ENCODE measurements at places on chromosomes 11 and 22. TPM values are rescaled to one million over a fixed set of nuclear protein-coding genes. Genes with fewer than 3 reads are reported as not detected.
A peak's percentile ranks its signal among the peaks of the same experiment; 100 is the strongest.

Gene DRICH1
- not detected for total RNA-seq

Gene RASGRP2
- total RNA-seq: 0.19 TPM

Gene MS4A3
- not detected for total RNA-seq

Gene HORMAD2
- not detected for total RNA-seq

Gene BCO2
- 0.37 TPM for total RNA-seq

Gene LRRN4CL
- total RNA-seq: 1.3 TPM

Gene INSC
- 0.87 TPM for total RNA-seq

Gene FAM89B
- 13.2 TPM for total RNA-seq

Gene VSIG2
- total RNA-seq: not detected

DNA sequence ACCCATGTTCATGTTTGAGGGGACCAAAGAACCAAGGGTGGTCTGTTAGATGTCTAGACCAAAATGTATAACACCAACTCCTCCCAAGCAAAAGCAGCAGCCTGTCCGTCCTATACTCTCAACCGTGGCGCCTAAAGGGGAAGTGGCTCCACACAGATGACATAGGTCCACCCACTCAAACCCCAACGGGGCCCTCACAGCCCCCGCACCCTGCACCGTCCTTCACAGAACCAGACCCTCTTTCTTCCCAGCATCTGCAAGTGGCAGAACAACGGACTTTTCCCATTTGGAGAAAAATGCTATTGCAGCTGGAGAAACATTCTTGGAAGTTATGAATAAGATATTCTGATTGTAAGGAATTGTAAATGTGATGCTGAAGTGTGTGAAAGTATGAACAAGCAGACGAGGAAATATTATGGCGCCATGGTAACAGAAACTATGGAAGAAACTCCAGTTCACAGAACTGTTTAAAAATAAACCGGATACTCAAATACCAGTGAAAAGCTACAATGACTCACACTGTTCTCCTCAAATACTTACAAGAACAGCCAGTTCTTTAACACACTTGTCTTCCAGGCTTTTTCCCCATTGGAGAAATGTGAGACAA, 76.5 kb upstream of the ARFGAP3 start:
- peak; percentile 90 for DNase-seq

GRCh38 chr11:92227959-92228935, 3.6 kb downstream of the FAT3 start:
- no peak for DNase-seq

GRCh38 chr11:58796333-58796732, 48.2 kb downstream of the GLYATL2 start:
- no peak for DNase-seq

DNA sequence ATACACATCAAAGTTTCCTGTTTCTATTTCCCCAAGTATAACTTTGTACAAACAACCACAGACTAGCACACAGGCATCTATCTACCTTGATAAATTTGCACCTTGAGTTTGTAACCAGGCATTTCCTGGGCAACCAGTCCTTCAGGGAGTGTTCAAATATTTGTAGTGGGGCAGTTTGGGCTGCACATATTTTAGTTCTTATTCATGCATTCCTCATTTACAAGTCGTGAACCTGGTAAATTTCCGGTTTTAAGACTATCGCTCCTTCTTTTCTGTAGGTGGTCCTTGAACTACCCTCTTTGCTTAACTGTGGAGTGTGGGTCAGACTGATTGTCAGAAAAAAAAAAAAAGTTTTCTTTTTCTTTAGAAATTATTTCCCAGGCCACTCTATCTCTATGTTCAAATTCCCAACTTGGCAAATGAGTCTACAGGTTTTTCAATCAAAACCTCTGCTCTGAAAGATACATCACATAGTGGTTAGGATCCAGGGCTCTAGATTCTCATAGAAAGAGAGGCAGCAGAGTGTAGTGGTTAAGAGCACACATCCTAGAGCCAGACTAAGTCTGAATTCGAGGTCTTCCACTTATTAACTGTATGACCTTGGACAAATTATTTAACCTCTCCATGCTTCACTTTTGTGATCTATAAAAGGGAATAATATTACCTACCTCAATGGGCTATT, 201.5 kb downstream of the SOX6 start:
- DNase-seq: no peak

DNA sequence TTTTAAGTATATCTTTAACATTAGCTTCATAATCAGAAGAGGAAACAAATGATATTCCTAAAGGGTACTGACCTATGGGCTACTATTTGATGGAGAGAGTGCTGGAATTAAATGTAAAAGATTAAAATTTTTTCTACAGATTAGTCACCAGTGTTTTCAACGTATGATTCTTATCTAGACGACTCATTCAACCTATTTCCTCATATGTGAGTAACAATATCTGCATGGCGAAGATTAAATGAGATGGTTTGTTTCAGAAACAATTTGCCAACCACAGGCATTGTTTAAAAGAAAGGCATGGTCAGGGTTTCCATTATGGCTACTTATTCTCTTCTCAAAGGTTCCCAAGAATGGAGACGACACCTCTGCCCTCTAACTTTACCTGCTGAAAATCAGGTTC, 20.4 kb downstream of the OR56B4 start:
- DNase-seq: no peak

- no peak for DNase-seq
Observed at GRCh38 chr11:47187723-47188122, 1.5 kb upstream of the PACSIN3 start.

GRCh38 chr11:125202977-125203376, 38.4 kb downstream of the PKNOX2 start:
- no peak for DNase-seq

GRCh38 chr22:42892571-42893316, 35.7 kb upstream of the ARFGAP3 start:
- no peak for DNase-seq

GRCh38 chr11:3857628-3858027, 2.2 kb downstream of the STIM1 start:
- no peak for DNase-seq

DNA sequence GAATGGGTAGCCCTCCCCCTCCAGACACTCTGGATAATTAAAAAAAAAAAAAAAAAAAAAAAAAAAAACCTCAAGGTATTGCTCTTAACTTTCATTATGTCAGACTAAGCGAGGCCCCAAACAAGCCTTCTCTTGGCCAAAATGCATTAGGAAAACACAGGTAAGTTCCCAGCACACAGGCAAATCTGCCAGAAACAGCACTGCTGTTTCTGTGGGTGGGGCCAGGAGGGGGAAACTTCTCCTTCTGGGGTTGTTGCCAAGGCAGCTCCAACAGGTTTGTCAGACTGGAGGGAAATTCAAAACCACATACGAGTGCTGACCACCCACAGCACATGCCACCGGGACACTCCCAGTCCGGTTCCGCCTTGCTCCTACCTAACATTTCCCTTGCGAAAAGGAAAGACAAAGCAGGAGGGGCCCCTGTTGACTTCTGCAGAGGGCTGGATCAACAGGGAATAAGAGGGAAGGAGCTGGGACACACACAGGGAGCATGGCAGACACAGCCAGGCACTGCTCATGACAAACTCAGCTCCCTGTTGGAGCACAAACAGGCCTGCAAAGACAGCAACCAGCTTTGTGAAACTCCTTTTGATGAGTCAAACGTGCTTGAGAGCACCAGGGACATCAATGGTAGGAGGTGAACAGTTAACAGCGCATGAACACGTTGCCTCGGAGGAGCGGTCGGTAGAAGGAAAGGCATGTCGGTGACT, 55.0 kb downstream of the MYH9 start:
- no peak for DNase-seq

- DNase-seq: peak; percentile 83
Observed at GRCh38 chr11:34585735-34586487, 35.0 kb upstream of the EHF start.

- no peak for DNase-seq
Observed at GRCh38 chr11:66548041-66548440, 1.3 kb downstream of the ACTN3 start.

DNA sequence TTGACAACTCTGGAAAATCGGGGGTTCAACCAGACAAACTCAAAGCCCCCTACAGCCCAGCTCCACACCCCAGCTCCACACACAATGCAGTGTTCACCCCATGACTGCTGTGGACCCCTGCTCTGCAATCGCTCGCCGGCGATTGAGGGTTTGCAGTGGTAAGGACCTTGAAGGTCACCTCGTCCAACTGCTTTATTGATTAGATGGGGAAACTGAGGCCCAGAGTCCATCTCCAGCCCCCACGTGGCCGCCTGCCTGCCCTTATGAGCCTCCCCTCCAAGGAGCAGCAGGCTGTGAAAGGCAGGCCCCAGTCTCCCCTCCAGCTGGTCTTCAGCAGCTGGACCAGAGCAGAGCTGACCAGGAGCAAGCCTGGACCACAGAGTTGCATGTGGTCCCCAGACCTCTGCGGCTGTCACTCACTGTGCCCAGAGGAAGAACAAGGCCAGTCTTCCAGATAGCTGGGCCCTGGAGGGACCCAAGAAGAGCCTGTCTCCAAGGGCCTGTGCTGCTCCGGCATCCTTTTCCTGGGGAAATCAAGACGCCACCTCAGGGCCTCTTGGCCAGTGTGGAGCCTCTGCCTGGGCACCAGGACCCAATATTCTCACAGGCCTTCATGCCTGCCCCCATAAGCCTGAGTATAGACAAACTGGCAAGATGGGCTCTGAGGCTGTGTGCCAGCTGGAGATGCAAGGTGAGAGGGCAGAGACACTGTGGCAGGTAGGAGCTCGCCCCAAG, 8.8 kb upstream of the LINC01488 start:
- no peak for DNase-seq

GRCh38 chr11:116895048-116895757, 57.8 kb upstream of the APOA1 start:
- DNase-seq: peak; percentile 8

DNA sequence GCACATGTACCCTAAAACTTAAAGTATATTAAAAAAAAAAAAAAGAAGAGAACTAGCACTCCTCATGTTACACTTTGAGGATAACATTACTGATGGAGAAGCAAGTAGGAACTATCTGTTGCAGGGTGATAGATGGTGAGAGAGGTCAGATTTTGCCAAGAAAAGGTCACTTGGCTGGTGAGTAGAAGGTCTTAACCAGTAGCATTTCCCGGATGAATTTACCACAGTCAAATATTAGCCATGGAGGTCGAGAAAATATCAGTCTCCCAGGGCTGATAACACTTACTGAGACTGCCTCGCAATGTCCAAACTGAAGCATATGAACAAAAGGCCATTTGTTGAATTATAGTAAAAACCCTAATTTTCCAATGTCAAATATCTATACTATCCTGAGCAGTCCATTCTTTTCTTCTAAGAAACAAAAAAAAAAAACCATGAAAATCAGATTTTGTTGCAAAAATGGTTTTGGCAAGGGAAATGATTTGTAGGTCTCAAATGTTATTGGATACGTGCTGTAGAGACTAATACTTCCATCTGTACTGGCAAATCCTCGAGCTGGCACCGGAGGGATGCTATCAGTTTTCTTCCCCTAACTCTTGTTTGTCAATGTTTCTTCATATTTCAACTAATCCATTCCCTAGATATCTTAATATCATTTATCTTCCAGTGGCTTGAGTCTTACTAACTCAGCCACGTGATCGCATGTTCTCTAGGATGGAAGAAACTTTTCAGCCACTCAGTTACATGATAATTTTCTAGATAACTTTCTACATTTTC, 14.5 kb upstream of the BBOX1 start:
- no peak for DNase-seq

DNA sequence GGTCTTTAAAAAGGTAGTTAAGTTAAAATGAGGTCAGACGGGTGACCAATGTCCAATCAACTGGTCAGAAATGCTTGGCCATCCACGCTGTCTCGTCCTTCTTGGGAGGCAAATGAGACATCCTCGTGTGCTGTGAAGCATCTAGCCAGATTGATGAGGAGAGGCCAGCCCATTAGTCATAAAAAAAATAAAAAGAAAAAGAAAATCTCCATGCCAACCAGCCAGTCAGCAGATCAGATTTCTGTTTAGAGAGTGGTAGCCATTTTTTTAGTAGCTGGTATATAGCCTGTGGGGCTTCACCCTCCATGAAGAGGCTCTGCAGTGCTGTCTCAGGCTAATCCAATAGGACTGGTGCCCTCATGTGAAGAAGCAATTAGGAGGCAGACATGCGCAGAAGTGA, 343.1 kb upstream of the SYN3 start:
- no peak for DNase-seq

- DNase-seq: no peak
Observed at GRCh38 chr11:73969991-73970800, 12.4 kb downstream of the UCP2 start.
